Right kidney (tissue), 9 donors: ENCODE measurements at places on chromosomes 2 and 18.

- DNase-seq: no peak
These were observed 428.4 kb upstream of the HNMT start for GRCh38 chr2:137535897-137536296.

- DNase-seq: peak; percentile 84
These were observed 8.2 kb upstream of the EN1 start for GRCh38 chr2:118855451-118856279.

- DNase-seq: no peak
These were observed 64.1 kb upstream of the RAPGEF4 start for GRCh38 chr2:172671501-172671900.

DNA sequence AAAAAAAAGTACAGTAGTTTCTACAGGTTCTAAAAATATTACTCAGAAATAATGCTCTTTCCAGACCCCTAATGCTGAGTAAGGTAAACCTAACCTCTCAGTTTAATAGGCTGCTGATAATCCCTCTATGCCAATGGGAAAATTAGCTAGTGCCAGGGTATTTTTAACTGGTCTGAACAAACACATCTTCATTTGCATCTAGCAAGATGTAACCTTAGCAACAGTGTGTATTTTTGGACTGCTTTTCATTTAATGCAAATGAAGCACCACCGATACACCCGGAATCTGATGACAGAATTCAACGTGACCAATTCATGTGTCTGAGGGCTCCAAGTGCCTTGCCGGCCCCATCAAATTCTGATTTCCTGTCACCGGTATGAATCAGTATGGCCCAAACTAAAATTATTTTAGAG is 47.4 kb upstream of the CYRIA start:
- DNase-seq: no peak

DNA sequence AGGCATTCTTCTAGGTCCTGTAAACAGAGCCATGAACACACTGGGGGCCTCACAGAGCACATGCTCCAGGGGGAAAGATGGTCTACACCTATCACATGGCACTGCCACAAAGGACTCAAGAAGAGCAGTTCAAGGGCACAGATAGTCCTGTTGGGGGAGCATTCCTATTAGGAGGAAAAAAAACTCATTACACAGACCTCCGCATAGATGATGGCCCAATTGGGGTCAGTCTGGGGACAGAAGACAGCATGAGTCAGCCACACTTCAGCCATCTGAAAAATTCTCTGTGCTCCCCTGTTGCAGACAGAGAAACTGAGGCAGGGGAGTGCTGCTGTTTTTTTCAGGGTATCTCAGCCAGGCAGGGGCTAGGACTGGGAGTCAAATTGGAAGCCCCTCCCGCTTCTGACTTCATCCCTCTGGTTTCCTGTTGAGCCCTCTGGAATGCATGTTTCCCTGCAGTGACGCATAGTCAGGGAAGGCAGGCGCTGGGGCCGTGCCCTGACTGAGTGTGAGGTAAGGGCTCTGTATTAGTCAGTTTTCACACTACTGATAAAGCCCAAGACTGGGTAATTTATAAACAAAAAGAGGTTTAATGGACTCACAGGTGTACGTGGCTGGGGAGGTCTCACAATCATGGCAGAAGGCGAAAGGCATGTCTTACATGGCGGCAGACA is 67.9 kb downstream of the RHOB start:
- no peak for DNase-seq

GRCh38 chr2:1866402-1867111 is 122.2 kb upstream of the PXDN start:
- DNase-seq: no peak

DNA sequence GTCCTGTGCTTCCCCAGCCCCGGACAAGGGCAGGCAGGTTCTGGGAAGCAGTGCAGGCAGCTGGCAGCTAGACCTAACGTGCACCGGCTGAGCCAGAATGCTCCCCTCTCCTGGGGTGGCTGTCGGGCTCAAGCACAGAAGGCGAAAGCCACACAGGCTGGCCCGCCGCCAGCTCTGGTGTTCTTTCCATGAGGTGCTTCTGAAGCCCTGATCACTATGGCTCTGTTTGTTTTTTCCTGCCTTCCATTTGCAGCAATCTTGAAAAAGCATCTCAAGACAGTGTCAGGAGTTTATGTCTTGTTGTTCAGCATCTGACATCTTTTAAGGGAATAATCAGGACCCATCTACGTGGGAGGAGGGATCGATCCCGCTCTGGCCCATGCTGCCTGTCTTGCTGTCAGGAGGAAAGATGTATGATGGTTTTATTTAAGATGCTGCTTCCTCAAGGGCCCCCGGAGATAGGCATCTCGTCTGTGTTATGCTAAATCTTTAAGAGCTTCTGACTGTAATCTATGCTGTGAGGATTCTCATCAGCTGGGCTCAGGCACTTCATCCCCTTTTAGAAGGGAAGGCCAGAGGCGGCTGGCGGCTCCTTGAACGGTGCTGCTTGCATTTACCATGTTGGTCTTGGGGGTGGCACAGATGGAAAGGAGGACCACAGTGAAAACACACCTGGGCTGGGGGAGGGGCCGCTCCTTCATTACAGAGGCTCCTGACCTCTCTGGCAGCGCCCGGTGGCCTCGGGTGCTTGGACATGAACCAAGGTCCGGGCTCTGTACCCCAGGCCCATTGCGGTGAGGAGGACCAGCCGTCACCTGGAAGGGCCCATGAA is 118.5 kb upstream of the HDAC4 start:
- no peak for DNase-seq

GRCh38 chr2:16568998-16569784 is 96.4 kb downstream of the CYRIA start:
- peak; percentile 13 for DNase-seq

DNA sequence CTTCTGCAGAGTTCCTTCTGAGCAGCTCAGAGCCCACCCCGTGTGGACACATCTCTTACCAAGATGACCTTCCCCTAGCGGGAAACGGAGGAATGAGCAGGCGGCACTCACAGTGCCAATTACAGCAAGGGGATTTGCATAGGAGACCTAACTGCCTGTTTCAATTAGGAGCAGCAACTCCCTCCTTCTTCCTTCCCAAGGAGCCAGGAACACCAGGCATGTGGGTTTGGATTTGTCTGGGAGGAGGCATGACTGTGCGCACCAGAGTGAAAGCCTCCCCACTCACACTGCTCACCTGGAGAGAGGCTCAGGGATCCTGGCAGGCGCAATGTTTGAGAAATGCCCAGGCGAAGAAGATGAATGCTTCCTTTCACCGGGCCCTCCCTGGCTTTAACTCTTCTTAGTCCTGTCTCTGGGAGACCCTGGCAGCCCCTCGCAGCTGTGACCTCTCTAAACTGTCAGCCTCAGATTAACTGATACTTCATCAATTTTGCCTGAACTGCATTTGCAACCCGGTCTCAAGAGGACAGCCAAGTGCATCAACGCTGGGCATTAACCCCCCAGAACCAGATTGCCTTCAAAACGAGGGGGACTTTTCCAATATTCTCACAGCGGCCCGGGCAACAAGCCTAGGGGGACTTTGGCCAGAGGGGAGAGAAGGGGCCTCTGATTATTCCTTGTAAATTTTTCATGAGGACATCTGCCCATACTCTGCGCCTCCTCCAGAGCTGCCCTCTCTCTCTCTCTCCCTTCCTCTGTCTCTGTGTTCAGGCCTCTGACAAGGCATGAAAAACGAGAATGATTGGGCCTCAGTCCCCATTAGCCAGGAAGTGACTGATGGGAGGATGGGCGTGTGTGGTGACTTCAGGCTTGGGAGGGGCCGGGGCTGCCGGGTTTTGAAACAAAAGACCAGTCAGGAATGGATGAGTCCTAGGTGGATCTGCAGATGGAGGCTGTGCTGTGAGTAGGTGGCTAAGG is 93.8 kb downstream of the CMPK2 start:
- peak; percentile 39 for DNase-seq

GRCh38 chr18:74333091-74333490 is 17.5 kb downstream of the C18orf63 start:
- DNase-seq: no peak

- DNase-seq: no peak
These were observed 52.6 kb downstream of the VRK2 start for GRCh38 chr2:58099096-58099769.
